ENCODE measurements at places on chromosomes 2 and 18.

- no peak for DNase-seq
Observed at GRCh38 chr2:19669126-19669525, 232.7 kb downstream of the TTC32 start.

- no peak for DNase-seq
Observed at GRCh38 chr18:24954341-24954740, 397.6 kb downstream of the ZNF521 start.

DNA sequence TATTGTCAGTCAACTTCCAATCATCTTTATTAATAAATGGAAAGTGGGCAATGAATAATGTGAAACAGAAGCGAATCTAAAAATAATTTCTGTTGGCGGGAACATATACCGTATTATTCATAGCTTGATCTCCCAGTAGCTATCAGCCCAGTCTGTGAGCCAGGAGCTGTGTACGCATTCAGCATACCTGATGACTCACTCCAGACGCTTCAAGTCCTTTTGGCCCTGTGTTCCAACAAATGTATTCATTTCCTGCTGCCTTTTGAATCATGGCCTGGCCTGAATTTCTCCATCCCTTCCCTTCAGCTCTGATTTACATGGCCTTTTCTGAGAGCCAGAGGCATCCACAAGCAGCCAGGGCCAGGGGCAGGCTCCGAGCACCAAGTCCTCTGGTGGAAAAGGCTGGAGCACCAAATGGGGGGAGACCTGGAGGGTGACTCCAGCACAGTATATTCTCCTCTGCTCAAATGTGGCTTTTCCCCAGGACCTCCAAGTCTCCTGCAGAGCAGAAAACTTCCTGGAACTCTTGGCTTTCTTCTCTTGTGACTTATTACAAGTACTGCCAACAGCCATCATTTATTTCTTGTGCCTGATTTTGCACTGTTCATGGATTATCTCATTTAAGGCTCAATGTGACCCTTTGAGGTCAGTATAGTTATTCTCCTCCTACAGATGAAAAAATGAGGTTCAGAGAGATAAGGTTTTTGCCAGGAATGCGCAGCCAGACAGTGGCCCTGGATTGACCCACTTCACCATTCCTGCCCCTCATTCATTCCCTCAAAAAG, 108.7 kb downstream of the EN1 start:
- no peak for DNase-seq

GRCh38 chr2:169247211-169247610, 115.1 kb downstream of the LRP2 start:
- no peak for DNase-seq

DNA sequence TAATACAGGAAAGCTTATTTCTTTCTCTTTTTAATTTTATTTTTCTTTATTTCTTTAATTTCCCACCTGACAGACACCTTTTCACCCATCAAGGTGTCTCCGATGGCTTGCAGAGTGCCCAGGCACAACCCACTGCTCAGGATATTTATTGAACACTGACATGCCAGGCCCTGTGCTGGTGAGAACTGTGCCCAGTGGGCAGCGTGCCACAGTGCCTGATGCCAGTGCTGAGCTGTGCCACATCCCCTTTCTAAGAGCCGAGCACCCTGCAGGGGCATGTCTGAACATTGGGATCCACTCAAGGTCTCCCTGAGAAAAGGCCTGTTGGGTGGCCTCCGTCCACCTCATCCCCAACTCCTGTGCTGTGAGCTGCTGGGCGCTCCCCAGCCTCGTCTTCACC, 158.6 kb upstream of the RAB6C start:
- DNase-seq, result no peak

Measured in stimulated activated CD8-positive, alpha-beta memory T cell treated with anti-CD3 and anti-CD28 coated beads, Interleukin-4, amount 100 ng/mL, for 1 hour (primary cell).